ENCODE measurements at places on chromosomes 5 and 9.

- no peak for DNase-seq
These were observed 105.3 kb upstream of the NFIB start for GRCh38 chr9:14418941-14419937.

DNA sequence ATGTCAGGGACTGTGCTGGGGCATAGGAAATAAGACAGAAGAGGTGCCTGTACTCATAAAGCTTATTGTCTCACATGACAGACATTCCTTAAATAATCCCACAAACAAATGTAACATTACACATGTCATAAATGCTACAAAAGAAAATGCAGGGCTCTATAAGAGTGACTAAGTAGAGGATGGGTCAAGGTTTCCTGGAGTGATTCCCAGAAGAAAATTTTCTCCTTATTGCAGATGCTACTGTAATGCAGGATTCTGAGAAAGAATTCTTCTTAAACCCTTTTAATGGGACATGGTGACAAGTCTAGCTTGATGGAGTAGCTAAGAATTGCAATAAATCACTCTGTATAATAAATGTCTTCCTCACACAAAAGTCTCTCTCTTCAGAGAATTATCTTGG lies 55.7 kb downstream of the SH3TC2 start:
- no peak for DNase-seq

- DNase-seq, result no peak
These were observed 51.4 kb upstream of the EPB41L4B start for GRCh38 chr9:109372246-109372645.

GRCh38 chr5:67289763-67290521 lies 93.3 kb upstream of the CD180 start:
- DNase-seq, result no peak

DNA sequence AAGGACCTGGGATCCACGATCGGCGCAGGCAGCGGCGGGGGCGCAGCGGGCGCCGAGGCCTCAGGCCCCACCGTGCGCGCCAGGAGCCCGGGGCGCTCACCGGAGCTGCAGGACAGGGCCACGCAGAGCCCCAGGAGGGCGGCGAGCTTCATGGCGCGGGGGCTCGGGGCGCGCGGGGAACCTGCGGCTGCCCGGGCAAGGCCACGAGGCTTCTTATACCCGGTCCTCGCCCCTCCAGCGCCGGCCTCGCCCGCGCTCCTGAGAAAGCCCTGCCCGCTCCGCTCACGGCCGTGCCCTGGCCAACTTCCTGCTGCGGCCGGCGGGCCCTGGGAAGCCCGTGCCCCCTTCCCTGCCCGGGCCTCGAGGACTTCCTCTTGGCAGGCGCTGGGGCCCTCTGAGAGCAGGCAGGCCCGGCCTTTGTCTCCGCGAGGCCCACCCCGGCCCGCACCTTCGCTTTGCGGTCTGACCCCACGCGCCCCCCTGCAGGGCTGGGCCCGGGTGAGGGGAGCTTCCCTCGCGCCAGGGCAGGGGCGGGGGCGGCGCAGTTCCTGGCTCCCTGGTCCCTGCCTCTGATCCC lies at the start of gene SCGB3A1:
SCGB3A1 (minus strand) TSS at position 189 of the 577 bp plus-strand sequence; CDS start at position 152, 37 bp downstream.
- no peak for DNase-seq

GRCh38 chr9:30995956-30996738 lies 1388.3 kb upstream of the ACO1 start:
- DNase-seq, result no peak

- DNase-seq, result no peak
These were observed 508.1 kb downstream of the ZNF608 start for GRCh38 chr5:124238350-124238749.

DNA sequence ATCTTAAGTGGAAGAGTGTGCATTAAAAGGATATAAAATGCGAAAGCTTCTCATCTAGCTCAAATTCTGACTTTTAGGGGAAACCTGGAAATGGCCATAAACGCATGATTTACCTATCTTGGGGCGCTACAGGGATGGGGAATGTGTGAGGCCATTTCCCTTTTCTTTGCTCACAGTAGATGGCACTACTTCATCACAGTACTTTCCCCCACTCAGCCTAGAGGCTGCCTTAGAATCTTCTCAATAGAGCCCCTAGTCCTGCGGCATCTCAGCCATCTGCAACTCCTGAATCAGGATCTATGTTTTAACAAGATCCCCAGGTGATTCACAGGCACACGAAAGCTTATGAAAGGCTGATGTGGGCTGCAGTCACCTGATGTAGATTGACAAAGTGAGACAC lies 110.8 kb downstream of the LHFPL2 start:
- peak; percentile 46 for DNase-seq

DNA sequence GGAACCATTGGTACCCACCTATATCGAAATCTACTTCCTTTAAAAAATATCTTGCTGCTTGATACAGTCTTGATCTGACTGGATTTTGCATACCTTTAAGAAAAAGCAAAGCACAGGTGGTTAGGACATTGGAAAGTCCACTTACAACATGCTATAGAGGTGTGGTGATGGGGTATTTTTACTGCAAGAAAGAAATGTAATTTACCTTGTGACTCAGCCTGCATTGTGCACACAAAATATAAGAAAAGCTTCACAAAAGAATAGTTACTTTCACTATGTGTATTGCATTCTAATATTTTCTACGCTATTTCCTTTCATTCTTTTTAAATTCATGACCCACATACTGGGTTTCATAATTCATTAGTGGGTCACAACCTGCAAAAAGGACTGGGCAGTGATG lies 236.2 kb upstream of the RASEF start:
- DNase-seq, result no peak

DNA sequence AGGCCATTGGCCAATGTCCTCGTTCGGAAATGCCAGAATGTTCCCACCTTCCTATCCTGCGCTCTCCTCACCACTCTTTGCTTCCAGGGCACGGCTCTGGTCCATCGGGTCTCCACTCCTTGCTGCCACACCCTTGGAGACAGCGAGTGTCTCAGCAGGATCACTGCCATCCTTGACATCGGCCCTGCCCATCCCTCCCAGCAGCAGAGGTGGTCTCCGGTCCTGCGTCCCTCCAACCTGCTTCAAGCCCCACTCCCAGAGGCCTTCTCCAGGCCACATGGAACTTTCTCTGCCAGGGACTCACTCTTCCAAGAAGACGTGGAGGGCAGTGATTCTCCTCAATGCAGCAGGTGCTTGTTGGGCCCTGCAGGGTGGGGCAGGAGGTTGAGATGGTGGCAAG lies 42.7 kb downstream of the IRX2 start:
- DNase-seq, result no peak

Measured in coronary artery (tissue), 2 donors.